ENCODE measurements at places on chromosomes 6 and 20.

DNA sequence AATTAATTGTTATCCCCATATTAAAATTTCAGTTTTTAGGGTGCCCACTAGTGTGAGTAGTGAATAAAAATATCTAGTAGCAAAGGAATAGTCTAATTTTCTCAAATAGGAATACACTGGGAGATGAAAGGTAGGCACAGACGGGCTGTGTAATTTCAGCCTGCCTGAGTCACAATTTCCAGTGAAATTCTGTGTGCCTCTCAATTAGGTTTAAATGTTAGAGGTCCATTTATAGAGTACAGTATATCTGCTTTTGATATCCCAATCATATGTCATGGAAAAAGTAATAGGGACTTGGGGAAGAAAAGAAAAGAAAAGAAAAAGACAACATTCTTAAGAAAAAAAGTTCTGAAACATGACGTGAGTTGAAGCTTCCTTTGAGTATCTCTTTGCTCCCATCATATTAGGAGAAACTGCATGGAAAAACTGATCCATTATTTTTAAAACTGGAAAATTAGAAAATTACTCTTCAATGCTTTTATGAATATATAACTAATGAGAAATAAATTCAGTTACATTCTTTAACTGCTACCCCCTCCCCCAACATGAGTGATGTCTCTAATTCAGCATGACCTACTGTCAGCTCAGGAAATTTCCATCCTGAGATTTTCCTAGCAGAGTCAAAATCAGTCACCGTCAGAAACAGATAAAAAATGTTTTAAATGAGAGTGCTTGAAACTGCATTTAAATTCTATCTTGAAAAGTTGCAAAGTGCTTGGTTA lies 473.8 kb upstream of the HSF2 start:
- DNase-seq, result no peak

DNA sequence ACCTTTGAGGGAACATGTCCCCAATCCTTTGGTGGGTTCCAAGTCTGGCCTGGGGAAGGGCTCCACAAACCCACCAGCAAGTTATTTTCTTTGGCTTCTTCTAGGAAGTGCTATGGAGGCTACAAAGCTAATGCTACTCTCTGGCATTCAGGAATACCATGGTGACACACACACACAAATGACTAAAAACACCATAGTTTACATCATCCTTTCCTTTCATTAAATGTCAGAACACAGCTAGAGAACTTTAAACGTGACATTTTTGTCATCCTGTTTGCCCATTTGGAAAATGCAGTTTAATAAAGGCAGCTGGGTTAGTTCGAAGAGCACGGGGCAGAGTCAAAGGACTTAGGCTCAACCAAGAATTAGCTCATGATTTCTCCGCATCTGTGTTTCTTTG lies 40.2 kb upstream of the PROKR2 start:
- no peak for DNase-seq

DNA sequence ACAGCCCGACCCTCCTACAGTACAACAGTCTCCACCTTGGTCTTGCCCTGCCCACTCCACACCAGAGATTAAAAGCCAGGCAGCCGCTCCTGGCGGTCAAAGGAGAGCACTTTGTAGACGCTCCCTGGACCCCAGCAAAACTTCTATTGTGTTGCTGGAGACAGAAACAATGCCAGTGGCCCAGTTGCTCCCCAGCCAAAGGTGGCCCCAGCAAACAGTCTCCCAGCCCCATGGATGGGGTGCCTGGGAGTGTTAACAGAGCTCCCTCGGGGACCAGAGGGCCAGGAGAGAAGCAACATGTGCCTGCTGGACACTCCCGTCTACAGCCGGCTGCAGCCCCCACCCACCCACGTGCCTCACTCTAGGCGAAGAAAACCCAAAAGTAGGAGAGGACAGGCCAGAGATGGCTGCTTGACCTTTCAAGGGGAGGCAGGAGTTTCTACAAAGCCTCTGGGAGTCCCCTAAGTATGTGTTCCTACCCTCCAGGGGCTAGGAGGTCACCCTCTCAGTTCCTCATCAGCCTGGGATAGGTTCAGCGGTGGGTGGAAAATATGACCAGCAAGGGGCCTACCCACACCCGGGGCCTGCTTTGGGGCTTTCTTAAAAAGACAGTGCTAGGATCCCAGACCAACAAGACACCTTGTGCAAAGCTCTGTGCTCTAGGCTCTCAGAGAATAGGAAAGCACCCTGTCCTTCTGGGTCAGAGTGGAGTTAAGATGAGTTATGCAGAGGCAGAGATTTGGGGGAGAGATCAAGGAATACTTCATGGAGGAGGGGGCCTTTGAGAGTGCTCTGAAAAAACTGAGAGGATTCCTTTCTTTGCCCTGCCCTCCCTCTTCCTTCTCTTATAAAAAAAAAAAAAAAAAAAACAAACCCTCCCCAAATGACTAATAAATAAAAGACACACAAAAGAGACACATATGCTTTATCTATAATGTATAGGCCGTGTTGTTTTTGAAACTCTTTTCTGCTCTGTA lies 19.0 kb upstream of the PREX1 start:
- no peak for DNase-seq

GRCh38 chr20:49400904-49401303 lies 81.6 kb downstream of the KCNB1 start:
- DNase-seq, result no peak

DNA sequence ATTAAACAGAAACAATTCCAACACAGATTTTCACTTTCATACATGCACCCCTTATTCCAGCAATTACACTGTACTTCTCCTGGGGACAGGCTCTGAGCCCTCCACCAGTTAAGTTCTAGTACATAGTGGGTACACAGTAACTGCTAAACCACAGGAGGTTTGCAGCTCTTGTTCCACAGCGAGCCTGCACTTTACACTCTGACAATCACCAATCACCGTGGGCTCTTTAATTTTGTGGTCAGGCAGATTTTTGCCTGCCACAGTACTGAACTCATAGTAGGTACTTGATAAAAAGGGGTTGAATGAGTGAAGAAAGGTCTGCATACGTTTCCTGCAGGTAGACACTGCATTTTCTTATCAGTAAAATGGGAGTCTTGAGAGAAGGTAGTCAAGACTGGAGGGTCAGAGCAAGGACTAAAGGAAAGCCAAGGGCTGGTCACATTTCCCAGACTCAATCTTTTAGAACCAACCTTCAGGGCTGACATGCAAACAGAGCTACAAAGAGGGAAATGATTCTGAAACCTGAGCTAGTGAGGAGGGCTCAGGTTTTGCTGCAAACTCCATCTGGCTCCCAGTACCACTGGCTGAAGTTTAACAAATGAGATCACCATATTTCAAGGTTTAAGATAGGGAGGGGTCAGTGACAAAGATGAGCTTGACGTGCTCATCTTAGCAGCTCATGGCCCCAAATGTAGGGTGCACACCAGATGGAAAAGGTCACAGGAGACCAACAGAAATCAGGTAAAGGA lies 404.6 kb downstream of the BTBD9 start:
- DNase-seq, result no peak

DNA sequence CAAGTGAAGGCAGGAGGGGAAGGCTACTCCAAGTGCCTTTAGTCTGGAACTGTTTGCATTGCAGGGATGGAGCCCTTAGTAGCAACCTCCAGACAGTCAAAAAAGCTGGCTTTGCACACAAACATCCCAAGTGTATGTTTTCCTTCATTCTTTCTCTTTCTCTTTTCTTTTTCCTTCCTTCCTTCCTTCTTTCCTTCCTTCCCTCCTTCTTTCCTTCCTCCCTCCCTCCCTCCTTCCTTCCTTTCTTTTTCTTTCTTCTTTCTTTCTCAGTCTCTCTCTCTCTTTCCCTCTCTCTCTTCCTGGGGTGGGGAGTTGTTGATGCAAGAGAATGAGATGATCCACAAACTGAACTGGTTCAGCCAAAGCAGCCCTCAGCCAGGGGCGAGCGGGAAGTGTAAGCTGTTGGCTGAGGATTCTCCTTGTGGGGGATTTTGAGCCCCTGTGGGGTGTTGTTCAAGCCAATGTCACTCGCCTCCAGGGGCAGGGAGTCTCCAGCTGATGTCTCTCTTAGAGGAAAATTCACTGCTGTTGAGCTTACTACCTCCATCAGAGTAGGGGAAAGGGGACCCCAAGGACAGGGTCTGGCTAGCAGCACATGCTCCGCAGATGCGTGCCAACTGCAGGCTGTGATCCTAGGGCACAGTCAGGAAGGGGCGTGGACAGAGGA lies 11.7 kb downstream of the RSPO4 start:
- DNase-seq, result no peak

DNA sequence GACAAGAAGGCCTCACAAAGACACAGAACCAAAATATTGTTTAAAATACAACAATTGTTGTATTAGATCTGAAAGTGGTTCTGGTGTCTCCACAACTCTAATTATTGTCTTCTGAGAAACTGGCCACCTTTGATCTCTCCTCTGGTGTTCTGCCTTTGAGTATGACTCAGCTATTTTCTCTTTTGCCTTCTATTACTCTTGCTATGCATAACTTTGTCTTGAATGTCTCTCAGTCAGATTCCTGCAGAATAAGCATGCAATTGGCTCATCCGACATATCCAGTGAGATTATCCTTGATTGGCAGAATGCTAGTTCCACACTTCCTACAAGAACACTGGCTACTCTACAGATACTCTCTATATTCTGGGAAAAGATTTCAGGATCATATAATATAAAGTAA lies 14.3 kb upstream of the EPM2A start:
- DNase-seq, result no peak

DNA sequence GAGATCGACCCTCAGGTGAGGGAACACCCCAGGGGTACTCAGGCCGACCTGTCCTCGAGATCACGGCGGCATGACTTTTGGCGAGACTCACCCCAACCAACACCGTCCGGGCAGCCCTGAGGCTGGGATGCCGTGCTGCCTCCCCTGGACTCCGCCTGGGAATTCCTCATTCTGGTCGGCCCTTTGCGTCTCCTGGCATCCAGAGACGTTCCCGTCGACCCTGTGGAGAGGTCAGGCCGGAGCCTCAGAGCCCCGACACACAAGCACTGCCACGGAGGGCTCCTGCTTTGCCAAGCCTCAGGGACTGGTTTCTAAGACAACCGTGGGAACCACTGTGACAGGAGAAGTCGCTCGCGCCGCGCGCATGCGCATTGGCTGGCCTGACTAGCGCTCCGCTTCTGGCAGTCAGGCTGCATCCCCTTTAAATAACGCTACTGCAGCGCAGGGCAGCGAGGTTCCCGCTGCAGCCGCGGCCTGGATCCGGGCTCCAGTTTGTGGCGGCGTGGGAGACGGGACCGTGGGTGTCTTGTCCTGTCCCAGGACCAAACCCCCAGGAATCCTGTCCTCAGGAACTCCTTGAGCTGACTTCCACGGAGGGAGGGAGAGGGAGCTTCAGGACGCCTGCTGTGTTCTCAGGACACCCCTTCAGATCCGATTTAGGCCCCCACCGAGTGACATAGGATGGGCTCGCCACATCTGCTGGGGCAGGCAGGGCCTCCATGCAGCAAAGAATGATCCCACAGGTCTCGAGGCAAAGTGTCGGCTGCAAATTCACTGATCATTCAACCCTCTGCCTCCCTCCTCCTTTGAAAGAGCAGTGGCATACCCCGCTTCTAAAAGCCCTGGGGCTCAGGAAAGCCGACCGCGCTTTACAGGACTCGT lies 163.2 kb upstream of the ZNF337 start:
- DNase-seq, result no peak

DNA sequence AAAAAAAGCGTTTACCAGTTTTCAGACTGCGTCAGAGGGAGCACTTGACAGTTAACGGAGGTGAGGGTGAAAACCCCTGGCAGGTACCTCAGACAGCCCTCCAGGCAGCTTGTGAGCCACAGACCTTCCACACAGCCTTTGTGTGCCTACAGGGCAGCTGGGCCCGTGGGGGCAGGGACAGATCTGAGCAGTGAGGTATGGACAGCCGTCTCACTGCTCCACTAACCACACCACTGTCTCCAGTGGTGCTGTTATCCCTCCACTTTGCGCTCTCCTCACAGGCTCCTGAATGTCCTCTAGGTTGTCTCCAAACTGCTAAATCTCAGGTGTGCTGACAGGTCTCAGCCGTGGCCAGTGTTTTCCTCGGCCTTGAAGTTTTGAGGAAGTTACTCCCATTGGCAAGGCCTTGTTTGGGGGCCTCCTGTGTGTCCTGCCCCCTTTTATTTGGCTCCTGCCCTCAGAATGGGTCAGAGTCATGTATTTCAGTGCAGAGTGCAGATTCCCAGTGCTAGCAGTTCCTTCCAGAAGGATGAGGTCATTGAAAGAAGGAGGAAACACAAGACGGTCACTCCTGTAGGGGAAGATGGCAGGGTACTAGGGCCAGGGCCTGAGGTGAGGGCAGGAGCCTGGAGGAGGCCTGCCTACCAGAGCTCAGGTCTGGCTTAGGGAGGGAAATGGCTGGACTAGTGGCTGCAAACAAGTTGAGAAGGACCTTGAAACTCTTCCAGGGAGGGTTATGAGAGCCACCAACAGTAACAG lies 11.8 kb downstream of the GFRA4 start:
- no peak for DNase-seq

DNA sequence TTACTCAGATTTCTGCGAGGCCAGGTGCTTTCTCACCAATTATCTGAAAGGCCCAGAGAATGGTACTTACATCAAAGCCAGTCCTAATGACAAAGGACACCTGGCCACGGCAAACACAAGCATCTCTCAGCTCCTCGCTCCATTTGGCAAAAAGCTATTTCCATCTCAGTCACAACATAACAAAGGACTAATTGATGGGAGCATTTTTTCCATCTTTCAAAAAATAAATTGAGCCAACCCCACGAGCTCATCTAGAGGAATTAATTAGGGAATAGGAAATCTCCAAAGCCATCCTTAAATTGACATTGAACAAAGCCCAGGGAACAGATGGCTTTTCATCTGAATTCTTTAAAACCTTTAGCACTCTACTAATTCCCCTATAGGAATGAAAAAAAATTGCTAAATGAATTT lies 236.7 kb downstream of the HAO1 start:
- no peak for DNase-seq

- no peak for DNase-seq
These were observed 1073.0 kb upstream of the MAP3K7 start for GRCh38 chr6:91659891-91660290.

GRCh38 chr6:165762876-165763275 lies 99.8 kb upstream of the PDE10A start:
- DNase-seq, result no peak

DNA sequence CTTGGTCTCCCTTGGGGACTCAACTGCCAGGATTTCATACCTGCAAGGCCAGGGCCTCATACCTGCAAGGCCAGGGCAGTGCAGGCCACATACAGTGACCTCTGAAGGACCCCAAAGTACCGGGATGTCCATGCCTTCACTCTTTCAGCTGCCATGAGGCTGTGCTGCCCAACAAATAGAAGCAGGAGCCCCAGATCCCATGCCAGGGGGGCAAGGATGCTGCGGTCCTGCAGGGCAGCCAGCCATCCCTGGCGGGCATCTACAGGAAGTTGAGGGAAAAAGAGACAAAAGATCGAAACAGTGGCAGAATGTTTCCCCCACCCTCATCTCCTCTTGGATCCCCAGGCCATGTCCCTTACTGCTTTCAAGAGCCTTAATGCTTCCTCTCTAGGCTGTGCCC lies 799 bp downstream of the NRM start:
- DNase-seq, result no peak

DNA sequence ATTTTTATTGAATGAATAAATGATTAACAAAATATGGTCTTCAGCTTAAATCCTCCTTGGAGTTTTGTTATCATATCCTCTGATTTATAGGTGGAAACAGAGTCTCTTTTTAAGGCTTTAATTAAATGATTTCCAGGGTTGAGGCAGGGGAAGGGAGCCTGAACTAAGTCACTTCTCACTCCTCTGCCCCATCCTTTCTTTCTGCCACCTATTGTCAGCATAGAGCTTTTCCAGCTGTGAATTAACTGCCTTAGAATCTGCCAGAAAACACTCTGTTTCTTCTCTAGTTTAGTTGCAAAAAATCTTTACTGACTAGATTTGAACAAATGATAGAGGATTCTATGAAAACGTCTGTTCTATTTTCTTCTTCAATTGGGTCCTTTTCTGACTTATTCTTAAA lies 9.8 kb downstream of the OGFRL1 start:
- DNase-seq, result no peak

GRCh38 chr6:71138376-71138775 lies 150.2 kb upstream of the OGFRL1 start:
- DNase-seq, result no peak

Data from esophagus squamous epithelium (tissue), 5 donors.